ENCODE measurements at places on chromosomes 12 and 14.

DNA sequence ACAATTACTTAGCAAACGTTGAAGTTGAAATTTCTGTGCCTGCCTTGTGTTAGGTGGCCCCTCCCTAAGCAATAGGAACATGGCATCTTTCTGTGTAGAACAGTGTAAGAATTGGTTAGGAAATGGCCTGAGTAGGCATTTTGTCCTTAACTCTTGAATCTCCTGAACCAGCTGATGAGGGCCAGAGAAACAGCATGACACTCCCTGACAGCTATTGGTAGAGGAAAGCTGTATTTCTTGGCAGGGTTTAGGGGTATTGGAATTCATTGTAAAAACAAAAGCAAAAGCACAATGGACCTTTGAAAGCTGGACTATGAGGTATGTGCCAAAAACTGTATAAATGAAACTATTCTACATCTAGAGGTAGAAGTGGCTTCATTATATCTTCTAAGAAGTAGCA lies 40.6 kb upstream of the LRTM2 start:
- DNase-seq, result no peak

DNA sequence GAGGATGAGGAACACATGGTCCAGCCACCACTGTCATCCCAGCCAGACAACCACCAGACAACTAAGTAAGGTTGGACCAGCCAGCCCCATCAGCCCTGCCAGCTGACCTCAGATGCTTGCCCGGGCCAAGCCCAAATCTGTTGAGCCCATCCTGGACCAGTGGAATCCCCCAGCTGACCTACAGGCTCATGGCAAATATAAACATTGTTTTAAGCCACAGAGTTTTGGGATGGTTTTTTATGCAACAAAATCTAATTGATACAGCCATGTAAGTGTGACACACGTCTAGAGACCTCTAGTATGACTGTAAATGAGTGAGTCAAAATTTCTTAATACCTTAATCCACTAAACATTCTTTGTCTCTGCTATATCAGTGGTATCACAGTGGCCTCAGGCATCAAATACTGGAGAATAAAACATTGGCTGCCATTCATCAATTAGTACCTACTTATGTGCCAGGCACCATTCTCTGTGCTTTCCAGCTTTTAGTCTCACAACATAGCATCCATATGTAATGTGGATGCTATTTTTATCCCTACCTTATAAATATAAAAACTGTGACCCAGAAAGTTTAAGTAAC lies 24.2 kb upstream of the NT5DC3 start:
- DNase-seq, result no peak

DNA sequence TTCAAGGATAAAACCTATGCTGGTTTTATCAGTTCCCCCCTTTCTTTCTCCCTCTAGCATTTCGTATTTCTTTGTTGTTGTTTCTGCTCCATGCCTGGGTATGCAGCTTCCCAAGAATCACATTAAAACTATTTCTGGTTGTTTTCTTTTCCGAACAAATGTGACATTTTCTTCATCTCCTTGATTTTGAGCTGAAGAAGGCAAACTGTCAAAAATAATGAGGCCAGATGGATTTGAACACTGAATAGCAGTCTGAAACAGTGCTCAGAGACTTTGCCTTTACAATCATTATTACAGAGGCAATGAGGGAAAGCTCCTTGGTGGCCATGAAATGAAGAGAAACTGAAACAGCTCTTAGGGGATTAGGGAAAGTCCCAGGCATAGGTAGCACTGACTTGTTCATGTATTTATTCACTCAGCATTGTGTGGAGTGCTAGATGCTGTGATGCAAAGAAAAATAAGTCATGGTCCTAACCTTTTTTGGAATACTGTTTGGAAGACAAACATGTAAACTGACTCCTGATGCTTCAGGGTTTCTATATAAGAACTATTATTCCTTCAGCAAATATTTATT lies 319.5 kb downstream of the FUT8 start:
- no peak for DNase-seq

DNA sequence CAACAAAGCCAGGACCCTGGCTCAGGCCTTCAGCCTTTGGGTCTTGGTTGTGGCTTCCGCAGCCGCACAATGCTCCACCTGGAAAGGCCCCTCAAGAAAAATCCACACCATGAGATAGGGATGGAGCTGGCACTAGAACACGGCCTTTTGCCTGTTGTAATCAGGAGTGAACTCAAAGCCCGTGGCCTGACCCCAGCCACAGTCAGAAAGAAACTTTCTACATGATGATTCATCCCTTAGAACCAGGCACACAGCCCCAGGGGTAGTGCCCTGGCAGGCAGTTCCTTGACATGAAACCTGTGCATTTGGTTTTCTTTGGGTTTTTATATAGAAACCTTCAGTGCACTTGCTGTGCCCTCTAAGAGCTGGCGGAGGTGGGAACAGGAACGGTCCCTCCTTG lies 5.1 kb downstream of the CLMN start:
- DNase-seq, result no peak

- no peak for DNase-seq
Observed at GRCh38 chr12:119005085-119005484, 23.7 kb downstream of the SRRM4 start.

- DNase-seq, result no peak
Observed at GRCh38 chr12:6135071-6135470, 10.6 kb upstream of the VWF start.

DNA sequence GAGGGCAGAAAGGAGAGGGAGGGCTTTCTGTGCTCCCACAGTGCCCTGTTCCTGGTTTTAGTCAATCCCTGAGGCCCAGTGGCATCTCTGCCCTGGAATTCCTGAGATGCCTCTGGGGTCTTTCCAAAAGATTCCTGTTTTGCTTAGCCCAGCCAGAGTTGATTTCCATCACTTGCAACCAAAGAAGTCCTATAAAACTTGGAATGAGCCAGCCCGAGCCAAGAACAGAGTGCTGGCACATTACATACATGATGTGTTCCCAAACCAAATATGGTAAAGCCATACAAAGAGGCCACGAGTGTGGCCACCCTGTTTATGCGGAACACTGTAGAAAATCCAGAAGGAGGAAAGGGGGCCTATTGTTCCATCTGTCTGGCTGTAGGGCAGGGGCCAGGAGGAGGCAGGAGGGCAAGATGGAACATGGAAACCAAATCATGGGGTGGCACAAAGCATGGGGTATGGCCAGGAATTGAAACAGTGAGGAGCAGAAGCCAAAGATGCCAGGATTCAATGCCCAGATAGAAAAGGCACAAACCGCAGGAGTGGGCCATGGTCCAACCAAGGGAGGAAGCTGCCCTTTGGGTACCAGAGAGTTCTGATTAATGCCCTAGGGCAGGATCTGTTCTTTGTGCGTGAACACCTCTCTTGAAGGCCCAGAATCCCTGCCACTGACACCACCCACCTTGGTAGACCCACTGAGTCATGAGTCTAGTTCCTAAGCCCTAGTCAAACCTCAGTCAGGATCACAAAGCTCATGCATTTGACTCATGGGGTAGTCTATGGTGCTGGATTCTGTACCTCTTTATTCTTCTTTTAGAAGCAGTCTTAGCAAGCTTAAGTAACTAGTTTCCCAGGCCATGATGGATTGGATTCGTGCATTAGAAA lies 75.2 kb downstream of the LRRC74A start:
- DNase-seq, result no peak

DNA sequence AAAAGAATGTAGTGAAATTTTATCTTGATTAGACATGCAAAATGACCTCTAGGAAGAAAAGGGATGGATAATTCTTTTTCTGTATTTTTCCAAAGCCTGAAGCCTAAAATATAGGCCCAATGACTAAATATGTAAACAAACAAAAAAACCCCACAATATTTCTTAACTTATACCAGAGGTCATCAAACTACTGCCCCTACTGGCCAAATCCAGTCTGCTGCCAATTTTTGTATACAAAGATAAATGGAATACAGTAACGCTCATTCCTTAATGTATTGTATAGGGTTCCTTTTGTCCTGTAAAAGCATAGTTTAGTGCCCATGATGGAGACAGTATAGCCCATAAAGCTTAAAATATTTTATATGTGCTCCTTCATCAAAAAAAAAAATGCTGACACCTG lies 145.7 kb upstream of the ALG10 start:
- no peak for DNase-seq

- no peak for DNase-seq
Observed at GRCh38 chr12:124927201-124928094, 13.0 kb upstream of the UBC start.

- DNase-seq, result no peak
Observed at GRCh38 chr12:93092649-93092945, 163.5 kb upstream of the EEA1 start.

DNA sequence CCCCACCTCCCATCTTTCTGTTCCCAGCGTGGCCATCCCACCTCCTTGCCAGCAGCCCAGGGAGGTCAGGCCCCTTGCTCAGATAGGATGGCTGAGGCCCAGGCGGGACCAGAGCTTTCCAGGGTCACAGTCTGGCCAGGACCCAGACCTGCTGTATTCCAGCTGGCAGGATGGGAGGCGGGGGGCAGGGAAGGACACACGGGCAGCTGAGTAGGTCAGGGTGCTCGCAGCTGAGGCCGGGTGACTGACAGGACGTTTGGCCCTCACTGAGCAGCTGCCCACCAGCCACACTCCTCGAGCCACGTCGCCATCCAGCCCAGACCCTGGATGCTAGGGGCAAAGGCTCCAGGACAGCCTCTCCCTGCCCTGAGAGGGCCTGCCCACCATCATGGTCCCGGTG lies 4.0 kb downstream of the NUDT14 start:
- DNase-seq, result no peak

GRCh38 chr14:102011631-102012030 lies 47.3 kb downstream of the DYNC1H1 start:
- no peak for DNase-seq

DNA sequence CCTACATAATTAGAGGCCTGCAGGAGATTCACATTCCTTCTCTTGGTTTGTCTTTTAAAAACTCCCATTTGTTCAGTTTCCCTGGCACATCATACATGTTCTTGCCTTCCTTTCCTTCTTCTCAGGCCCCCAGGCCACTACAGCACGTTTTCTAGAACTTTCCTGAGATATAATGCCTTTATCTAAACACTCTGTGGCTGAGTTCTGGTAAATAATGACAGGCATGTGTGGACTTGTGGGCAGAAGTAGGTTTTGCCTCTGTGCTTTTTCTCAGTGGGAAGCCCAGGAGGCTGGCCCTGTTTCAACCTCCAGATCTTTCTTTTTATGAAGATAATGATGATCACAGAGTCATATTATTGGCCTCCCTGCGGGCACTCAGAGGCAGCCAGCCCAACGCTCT lies 117.2 kb downstream of the TMX1 start:
- peak; percentile 16 for DNase-seq

DNA sequence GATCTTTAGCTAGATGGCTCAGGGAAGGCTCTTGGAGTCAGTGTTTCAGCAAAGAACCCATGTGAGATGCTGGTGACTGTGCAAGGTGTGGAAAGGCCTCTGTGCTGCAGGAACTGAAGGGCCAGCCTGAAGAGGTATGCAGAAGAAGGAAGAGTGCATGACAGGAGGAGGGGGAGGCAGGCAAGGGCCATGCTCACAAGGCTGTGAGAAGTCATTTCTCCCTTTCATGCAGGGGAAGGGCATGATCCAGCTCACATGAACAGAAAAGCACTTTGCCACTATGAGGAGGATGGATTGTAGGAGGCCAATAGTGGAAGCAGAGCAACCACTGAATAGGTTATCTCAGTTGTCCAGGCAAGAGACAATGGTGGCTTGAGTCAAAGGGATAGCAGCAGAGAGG lies 83.7 kb downstream of the SSPN start:
- no peak for DNase-seq

- no peak for DNase-seq
Observed at GRCh38 chr14:32657081-32657480, 281.6 kb upstream of the NPAS3 start.

GRCh38 chr14:105465209-105466031 lies 9.2 kb upstream of the CRIP2 start:
- no peak for DNase-seq

DNA sequence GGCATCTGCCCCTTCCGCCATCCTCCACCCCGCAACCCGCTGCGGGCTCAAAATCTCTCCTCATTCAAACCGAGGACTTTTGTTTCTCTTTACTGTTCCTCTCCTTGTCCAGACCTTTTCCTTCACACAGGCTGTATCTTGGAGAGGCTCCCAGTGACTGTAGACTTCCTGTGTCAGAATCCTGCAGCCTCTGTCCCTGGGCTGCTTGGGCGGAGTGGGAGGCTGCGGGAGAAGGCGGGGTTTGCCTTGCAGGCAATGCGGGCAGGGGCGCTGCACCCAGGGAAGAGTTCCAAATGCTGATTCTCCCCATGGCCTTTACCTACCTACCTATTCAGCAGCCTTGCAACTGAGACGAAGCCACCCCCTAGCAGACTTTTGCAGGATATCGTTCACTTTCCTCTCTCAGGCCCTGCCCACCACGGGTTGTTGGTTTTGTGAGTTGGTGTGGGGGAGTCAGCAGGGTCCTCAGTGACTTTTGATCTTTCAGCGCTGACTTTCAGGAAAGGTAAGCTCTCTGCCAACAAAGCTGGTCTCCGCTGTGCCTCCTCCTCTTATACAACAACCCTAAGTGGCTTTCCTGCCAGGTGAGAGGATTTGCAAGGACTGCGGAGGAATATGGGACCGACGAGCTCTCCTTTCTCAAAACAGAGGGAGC lies 79.0 kb upstream of the KCNA1 start:
- no peak for DNase-seq

- no peak for DNase-seq
Observed at GRCh38 chr12:106894774-106895173, 60.9 kb upstream of the TMEM263 start.

GRCh38 chr12:106594447-106594846 lies 11.6 kb downstream of the RFX4 start:
- no peak for DNase-seq

GRCh38 chr12:63990828-63991547 lies 146.5 kb downstream of the SRGAP1 start:
- no peak for DNase-seq

- no peak for DNase-seq
Observed at GRCh38 chr14:92962031-92962830, 39.3 kb downstream of the CHGA start.

- no peak for DNase-seq
Observed at GRCh38 chr14:56811593-56812363, 1.5 kb upstream of the OTX2 start.

- DNase-seq, result no peak
Observed at GRCh38 chr14:86055512-86056075, 525.6 kb downstream of the FLRT2 start.

- DNase-seq, result no peak
Observed at GRCh38 chr12:114191581-114191980, 214.4 kb downstream of the TBX5 start.

DNA sequence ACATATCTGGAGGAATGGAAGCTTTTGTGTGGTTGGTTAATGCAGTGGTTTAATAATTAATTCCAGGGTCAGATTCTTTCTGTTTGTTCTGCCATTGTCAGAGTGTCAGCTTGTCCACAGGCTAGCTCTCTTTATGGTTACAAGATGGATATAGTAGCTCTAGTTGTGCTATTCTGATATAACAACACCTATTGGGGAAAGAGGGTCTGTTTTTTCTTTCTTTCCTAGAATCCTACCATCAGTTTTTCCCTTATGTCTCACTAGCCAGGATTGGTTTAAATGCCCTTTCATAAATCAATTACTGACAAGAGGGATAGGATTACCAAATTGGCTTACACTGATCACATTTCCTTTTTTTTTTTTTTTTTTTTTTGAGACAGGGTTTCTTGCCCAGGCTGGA lies 27.8 kb downstream of the CNOT2 start:
- no peak for DNase-seq

- DNase-seq, result peak; percentile 60
Observed at GRCh38 chr14:58805605-58806409, 168.0 kb downstream of the DACT1 start.

GRCh38 chr14:30874999-30875787 lies 834 bp downstream of the COCH start:
- no peak for DNase-seq

- DNase-seq, result no peak
Observed at GRCh38 chr12:65306366-65307168, 28.1 kb downstream of the MSRB3 start.

Measured in NCI-H2081 treated with DMSO at 0.1 percent for 48 hours (cell line).